ENCODE measurements at places on chromosomes 12 and 14.

- no peak for DNase-seq
Measured at GRCh38 chr12:112973818-112974231, 4.5 kb upstream of the OAS2 start.

GRCh38 chr12:12725086-12725955 lies 8.2 kb downstream of the CDKN1B start:
- DNase-seq = peak; percentile 96

GRCh38 chr12:13313886-13314285 lies 117.4 kb downstream of the EMP1 start:
- DNase-seq = no peak

DNA sequence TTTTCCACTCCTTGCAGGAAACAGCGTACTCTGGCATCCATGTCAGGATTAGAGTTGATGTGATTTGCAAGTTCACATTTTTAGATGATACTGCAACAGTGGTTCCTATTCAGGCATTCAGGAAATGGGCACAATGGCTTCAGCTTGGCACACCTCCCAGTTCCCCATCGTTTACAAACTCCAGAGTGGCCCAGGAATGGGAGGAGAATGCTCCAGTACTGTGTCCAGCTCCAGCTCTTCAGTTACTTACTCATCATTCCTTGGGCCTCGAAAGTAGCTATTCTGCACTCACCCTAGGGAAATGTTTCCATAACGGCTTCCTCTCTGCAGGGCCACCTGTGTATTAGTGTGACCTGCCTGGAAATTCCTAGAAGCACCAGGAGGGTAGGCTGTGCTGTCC lies 239.7 kb upstream of the RGS6 start:
- DNase-seq = no peak

GRCh38 chr12:121781998-121782979 lies 11.2 kb downstream of the RHOF start:
- DNase-seq = no peak

GRCh38 chr12:65829716-65830115 lies 5.4 kb downstream of the HMGA2 start:
- no peak for DNase-seq

GRCh38 chr14:91344096-91344495 lies 73.5 kb downstream of the CCDC88C start:
- no peak for DNase-seq

- DNase-seq = no peak
Measured at GRCh38 chr12:54428050-54429013, 9.3 kb upstream of the ITGA5 start.

DNA sequence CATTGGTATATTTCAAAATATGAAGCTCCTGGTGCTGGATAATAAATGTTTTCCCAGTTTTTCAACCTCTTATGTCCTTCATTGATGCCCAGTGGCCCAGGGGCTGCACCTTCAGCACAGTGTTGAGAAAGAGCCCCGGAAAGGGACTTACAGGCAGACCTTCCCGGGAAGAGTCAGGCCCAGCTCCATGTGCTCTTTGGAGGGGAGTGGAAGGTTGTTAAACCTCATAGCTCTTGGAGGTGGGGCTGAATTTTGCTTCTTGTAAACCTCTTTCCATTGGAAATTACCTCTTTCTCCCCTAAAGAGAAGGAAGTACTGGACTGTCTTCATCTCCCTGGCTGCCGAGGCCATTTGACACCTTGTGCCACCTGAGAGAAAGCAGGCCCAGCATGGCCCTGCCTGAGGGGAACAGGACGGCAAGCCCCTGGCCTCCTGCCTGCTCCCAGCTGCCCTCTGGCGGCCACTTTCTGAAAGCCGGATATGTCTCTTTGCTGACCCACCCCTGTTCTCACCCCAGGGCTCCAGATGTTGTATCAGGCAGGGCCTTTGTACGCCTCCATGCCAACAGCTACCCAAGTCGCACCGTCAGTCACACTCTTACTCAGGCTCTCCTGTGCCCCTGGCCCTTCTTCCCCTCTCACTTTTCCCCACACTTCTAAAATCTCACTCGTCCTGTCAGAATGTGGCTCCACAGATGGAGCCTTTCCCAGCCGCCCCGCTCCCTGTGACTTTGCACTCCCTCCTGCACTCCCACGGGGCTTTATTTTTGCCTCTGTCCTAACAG lies 43.0 kb downstream of the EVL start:
- peak; percentile 42 for DNase-seq

DNA sequence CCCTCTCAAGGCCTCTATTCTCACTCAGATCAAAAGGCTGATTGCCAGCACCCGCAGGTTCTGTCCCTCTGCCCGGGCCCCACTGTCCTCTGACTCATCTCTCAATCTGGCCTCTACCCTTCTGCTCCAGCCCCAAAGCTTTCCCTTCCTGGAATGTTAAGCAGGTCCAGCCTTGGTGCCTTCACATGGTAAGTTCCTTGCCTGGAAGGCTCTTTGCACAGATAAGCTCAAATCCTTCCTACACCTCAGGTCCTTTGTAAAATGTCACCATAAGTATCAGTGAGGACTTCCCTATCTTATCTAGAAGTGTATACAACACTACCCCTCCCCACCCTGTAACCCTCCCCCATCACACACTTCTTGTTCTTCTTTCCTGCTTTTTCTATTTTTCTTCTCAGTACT lies 22.2 kb downstream of the LPCAT3 start:
- no peak for DNase-seq

DNA sequence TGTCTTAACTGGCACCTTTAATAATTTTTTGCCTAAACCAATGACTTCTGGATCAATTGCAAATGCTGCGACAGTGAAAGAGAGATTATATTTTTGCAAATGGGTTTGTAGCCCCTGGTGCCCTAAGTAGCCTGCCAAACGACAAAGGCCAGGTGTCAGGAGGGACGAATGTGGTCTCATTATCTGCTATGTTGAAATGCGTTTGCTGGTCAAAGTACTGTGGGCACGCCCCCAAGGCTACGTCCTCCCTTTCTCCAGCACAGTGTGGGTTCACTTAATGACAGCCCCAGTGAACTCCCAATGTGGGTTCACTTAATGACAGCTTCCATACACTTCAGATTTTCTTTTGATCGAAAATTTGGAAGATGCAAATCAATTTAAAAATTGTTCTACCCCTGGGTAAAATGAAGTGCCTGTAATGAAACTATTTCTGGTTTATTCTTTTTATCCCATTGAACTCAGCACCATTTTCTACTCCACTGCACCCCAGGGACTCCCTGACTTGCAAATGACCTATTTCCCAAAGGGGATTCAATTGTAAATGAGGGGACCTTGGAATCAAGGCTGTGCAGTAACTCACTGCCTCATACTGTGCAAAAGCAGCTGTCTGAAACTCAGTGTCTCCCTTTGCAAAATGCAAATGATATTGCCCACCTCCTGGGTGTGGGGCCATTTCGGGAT lies 1.4 kb downstream of the SERPINA11 start:
- DNase-seq = no peak

GRCh38 chr12:81798294-81798693 lies 39.1 kb upstream of the PPFIA2 start:
- no peak for DNase-seq

- DNase-seq = no peak
Measured at GRCh38 chr12:27101290-27101689, 18.9 kb upstream of the C12orf71 start.

DNA sequence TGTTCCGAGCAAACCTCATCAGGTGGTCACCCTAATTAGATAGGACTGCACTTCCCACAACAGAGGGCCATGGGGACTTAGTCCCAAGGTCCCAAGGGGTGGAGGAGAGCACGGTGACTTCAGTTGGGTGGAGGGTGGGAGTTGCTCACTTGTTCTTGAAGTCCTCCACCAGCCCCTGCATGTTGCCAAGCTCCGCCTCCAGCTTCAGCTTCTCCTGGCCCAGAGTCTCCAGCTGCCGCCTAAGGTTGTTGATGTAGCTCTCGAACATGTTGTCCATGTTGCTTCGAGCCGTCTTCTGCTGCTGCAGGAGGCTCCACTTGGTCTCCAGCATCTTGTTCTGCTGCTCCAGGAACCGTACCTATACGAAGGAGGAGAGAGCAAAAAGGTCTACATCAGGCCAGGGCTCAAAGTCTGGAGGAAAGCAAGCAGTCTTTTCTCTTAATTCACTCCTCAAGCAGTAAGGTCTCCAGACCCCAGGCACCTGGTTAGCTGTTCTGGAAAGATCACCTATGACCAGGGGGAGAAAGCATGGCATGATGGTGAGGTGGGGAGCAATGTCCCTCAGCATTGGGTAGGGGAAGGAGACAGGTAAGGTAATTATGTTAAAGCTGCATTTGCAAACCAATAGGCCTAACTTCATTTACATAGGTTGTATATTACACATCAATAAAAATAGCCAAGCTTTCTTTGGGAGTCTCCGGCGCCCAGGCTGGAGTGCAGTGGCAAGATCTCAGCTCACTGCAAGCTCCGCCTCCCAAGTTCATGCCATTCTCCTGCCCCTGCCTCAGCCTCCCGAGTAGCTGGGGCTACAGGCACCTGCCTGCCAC lies 2.9 kb downstream of the KRT8 start:
- no peak for DNase-seq

DNA sequence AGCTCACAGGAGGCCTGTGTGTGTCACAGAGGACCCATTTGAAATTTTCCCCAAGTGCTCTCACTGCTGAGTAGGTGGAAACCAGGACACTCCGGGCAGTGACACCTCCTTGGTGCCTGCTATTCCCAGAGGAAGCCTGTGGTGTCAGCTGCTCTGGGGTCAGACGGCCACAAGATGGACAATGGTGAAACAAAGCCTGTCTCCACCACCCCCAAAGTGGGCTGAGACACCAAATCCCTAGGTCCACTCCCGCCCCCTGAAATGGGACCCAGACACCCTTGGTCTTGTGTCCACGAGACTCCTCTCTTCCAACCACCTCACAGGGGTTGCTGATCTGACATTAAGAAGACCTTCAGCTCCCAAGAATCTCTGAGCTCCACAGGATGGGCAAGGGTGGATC lies 7.0 kb downstream of the KCNH3 start:
- DNase-seq = no peak

DNA sequence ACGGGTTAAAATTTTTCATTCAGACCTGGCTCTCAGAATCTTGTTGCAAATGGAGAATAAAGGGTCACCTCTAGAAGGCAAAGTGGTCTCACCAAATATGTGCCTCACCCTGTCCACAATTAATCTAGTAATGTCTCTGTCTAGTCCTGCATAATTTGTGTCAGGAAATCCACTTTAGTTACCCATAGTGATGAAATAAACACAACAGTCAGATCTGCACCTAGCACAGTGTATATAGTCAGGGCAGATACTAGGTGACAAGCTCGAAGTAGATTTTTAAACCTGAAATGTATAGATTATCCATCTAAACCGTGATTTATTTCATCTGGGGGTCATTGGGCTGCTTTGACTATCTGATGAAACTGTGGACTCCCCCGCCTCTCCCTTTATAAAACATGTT lies 15.9 kb upstream of the FLVCR2 start:
- DNase-seq = no peak

DNA sequence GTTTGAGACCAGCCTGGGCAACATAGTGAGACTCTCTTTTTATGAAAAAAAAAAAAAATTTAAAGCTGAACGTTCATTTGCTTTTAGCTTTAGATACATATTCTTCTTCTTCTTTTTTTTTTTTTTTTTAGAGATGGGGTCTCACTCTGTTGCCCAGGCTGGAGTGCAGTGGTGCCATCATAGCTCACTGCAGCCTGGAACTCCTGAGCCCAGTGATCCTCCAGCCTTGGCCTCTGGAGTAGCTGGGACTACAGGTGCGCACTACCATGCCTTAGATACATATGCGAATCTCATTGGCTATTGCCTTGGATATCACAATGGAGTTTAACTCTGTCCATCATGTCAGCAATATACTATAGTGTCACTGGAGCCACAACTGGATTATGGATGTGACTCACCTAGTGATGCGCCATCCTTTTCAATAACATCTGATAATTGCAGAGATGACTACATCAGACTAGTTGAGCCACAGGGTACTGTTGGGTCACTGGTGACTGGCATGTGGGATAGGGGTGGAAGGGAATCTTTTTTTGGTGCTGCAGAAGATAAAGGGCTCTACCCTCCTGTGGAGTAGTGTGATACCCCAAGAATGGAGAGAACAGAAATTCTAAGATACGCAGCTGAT lies 2.7 kb upstream of the ADIPOR2 start:
- DNase-seq = no peak

- no peak for DNase-seq
Measured at GRCh38 chr14:21108791-21109190, 7.9 kb downstream of the TMEM253 start.

DNA sequence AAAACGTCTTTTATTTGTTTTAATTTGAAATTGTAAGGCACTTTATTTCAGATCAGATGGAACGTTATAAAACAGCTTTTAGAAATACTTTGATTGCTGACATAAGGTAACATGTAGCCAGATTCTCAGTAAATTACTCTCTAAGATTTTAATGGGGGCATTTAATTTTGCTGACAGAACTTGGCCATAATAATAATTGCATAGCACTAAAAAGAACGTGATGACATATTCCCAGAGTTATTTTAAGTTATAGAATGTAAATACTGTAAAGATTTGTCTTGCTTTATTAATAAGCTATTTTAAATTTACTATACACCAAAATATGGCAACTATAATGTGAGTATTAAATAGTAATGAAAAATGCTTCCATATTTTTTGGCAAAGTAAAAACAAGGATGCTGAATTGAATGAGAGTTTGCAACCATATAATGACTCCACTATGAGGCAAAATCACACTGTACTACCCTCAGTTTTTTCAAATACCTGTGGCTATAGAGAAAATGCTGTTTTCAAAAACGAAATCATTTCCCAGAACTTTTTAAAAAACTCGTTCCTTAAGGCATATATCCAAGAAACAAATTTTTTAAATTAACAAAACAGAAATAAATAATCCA lies 876 bp downstream of the LUM start:
- no peak for DNase-seq

- no peak for DNase-seq
Measured at GRCh38 chr14:47438650-47439140, 236.7 kb downstream of the MDGA2 start.

DNA sequence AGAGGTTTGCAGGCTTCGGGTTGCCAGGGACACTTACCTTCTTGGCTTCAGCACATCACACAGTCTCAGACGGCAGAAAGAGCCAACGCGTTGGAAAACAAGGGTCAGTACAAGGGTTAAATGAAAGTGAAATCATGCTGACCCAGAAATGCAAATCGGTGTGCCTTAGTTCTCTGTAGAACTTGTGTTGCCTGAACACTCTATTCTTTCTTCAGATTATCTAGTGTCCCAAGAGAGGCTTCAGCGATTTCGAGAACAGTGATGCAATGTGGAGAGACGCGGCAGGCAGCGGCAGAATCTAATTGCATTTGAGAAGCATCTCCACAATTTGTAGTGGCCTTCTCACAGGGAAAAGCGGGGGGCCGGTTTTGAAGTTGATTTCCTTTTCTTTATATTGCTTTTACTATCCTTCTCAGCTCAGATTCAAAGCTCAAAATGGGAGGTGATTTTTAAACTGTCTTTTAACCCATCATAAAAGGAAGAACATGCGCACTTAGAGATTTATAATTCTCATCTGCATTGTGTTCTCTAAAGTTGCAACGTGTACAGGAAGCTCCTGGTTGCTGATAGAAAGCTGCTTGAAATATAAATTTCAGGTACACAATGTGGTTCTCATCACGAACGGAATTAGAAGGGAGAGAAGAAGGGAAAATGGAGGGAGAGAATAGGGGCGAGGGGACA lies 67.8 kb upstream of the EGLN3 start:
- no peak for DNase-seq

Data from NCI-H1092 (cell line).